ENCODE measurements at places on chromosomes 4 and X.
A peak's percentile ranks its signal among the peaks of the same experiment; 100 is the strongest.

GRCh38 chrX:12977761-12978204 is 2.9 kb downstream of the TMSB4X start:
- no peak for DNase-seq

GRCh38 chrX:97117572-97117971 is 233.9 kb downstream of the RPA4 start:
- no peak for DNase-seq

GRCh38 chr4:26719954-26720552 is 136.2 kb downstream of the TBC1D19 start:
- DNase-seq: no peak

DNA sequence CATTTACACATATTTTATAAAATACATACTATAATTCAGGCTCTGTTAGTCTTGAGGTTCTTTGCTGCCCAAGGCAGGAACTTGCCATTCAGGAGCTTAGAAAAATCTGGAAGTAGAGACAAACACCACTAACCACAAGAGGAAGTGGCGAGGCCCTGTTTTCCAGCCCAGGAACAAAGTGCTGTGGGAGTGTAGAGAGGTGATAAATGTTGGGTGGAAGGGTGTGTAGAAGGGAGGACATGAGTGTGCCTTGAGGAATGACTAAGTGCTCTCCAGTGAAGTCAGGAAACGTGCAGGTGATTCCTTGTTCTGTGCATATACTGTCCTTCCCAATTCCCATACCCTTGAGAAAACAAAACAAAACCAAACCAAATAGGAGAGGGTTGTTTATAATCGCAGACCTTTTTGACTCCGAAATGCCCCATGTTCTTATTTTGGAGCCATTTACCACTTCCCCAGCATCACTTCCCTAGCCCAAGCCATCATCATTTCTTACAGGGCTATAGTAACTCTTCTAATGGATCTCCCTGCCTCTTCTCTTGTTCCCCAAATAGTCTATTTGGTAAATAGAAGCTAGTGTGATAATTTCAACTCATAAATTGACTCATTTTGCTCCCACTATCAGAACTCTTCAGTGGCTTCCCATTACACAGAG is 83.2 kb downstream of the GPAT3 start:
- DNase-seq: no peak

DNA sequence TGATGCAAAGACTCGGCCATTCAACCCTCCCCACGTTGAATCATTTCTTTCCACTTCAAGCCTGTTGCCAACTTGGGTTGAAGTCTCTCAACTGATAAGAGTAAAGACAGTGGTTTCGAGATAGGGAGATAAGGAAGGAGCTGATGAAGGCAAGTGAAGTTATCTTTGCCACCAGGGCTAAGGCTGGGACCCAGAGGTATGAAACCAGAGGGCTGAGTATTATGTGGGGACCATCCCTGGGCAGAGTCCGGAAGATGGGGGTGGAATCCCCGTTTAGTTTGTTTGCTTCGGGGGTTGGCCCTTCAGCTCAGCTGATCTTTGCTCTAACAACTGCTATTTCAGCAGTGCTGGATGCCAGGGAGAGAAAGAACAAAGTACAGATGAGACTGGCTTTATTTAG is 2.3 kb upstream of the XPNPEP2 start:
- no peak for DNase-seq

DNA sequence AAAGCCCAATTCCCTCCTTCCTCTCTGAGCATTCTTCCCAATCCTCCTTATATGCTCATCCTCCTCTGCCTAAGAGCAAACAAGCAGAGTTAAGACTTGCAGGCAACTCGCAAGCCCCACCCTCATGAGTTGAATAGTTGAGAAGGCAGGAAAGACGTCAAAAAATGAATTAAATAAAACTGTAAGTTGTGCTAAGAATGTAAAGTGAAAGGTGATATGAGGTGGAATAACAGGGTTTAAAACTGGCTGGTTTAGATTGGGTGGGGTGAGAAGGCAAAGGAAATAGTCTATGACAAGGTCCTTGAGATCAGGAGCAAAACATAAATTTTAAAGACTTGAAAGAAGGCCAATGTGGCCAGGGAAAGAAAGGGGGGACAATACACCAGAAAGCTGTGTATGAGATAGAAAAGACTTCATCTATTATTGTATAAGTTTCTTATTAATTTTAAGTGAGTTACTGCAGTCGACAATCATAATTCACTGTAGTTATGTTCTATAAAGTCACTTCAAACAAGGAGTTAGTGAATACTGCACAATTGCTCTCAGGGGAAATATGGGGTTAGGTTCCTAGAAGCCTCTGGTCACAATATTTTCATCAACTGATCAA is 124.9 kb downstream of the RELL1 start:
- no peak for DNase-seq

DNA sequence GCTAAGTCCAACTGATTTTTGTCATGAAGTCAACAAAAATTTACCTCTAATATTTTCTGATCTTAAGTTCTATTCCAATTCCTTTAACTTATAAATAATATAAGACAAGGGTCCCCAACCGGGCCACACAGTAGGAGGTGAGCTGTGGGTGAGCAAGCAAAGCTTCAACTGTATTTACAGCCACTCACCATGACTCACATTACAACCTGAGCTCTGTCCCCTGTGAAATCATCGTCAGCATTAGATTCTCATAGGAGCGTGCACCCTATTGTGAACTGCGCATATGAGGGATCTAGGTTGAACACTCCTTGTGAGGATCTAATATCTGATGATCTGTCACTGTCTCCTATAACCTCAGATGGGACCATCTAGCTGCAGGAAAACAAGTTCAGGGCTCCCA is 227.4 kb downstream of the MAPK10 start:
- DNase-seq: no peak

DNA sequence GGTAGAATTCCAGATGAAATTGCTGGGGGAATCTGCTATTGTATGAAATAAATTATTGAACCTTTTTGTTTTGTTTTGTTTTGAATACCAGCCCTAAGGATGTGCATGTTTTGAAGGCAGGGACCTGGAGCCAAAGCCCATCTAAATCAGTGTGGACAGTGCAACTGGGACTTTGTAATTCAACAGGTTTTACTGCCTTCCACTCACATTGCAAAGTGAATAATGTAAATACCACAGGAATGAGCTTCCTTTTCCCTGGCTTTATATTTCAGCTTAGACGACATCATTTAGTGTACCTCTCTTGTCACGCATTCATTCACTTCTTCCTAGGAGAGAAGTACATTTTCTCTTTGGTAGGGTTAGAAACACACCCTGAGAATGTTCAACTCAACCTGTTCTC is 795.0 kb downstream of the CENPC start:
- DNase-seq: no peak

- DNase-seq: no peak
Measured at GRCh38 chrX:109629310-109629709, 4.3 kb upstream of the KCNE5 start.

DNA sequence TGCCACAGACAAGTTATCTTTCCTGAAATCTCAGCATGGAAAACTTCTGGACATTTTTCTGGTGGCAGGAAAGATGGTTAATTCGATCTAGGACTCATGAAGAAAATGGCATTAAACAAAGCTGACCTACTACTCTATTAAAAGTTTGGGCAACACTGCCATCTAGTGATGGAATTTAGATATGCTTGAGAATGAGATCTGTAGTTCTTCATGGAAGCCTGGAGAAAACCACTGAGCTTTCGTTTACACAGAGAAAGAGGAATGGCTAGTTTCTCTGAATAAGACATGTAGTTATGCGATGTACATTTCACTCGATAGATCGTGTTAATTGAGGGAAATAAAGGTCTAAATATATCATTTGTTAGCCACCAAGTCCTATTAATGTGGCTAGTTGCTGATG is 51.7 kb upstream of the CHRDL1 start:
- DNase-seq: peak; percentile 44

- no peak for DNase-seq
Measured at GRCh38 chr4:148060264-148061140, 328.6 kb downstream of the ARHGAP10 start.

- no peak for DNase-seq
Measured at GRCh38 chrX:38548508-38548907, 12.8 kb upstream of the TSPAN7 start.
